ENCODE measurements at places on chromosomes 13 and 19.

- no peak for DNase-seq
Observed at GRCh38 chr19:18494267-18494607, 27.6 kb downstream of the ELL start.

GRCh38 chr19:55015126-55015525 is 22.9 kb downstream of the GP6 start:
- DNase-seq, result no peak

DNA sequence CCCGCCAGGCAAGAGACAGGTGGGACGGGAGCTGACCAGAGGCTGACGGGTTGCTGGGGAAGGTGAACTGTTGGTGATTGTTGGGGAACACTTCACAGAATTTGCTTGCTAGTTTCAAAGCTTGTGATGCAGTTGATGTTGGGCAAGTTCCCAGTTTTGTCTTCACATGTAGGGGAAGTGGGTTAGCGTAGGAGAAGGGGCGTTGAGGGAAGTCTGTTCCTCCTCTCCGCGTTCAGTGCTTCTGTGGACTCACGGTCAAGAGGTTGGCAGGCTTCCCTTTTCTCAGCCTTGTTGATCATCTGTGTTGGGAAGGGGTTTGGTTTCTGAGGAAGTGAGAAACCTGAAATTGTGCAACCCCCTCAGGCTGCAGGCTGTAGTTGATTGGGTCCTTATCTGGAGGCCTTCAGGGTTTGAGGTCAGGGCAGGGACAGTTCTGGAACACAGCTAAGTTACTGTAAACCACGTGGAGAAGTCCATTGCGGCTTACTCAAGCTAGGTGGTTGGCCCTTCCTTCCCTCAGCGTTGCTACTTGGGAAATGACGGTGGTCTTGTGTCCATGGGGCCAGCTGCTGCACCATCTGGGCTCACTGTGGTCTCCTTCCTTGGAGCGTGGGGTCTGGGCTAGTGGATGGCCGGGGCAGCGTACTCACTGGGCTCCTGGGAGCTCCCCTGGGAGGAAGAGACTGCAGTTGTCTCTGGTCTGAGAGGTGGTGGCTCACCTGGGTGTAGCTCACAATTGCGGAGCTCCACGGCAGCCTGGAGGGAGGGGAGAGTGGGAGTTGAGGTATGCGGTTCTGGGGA is 7.5 kb downstream of the RPS9 start:
- DNase-seq, result no peak

DNA sequence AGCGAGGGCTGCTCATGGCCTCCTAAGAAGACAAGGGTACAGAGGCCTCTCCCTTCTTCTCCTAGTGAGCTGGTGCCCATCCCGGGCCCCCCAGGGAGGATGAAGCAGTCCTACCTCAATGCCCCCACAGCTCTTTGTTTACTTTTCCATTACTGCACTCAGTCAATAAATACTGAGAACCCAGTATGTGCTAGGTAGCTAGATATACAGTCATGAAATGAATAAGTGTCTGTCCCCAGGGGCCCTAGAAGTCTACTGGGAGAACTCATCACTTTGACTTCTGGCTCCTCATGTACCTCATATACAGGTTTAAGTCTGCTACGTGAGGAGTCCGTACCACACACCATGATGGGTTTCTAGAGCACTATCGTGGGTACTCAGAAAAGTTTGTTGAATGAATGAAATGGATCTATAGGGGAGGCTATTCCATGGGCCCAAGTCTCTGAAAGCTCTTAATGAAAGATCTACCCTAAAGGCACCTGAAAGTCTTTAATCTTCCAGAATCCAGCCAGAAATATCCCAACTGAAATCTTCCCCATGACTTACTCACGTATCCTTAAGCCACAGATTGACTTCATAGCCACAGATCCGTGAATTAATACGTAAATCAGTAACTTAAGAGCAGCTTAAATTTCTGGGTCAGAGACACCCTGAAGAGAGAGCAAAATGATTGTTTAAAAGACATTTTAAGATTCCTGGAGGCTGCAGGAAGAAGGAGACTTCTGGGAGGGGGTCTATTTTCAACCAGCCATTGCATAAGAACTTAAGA is 51.6 kb upstream of the POMP start:
- no peak for DNase-seq

DNA sequence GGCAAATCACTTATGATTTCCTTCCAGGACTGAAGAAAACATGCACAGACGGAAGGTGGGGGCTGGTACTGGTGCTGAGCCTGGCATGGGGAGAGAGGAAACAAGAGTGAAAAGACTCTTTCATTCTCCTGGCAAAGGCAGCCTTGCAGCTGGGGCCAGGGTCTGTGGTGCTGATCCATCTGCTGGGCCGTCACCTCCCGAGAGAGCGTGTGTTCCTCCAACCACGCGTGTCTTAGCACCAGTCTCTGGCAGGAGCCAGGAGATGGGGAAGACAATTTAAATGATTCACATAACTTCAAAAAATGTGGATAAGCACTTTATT is 23.9 kb upstream of the SPART start:
- no peak for DNase-seq

GRCh38 chr13:101785858-101786257 is 333.4 kb downstream of the ITGBL1 start:
- DNase-seq, result no peak

DNA sequence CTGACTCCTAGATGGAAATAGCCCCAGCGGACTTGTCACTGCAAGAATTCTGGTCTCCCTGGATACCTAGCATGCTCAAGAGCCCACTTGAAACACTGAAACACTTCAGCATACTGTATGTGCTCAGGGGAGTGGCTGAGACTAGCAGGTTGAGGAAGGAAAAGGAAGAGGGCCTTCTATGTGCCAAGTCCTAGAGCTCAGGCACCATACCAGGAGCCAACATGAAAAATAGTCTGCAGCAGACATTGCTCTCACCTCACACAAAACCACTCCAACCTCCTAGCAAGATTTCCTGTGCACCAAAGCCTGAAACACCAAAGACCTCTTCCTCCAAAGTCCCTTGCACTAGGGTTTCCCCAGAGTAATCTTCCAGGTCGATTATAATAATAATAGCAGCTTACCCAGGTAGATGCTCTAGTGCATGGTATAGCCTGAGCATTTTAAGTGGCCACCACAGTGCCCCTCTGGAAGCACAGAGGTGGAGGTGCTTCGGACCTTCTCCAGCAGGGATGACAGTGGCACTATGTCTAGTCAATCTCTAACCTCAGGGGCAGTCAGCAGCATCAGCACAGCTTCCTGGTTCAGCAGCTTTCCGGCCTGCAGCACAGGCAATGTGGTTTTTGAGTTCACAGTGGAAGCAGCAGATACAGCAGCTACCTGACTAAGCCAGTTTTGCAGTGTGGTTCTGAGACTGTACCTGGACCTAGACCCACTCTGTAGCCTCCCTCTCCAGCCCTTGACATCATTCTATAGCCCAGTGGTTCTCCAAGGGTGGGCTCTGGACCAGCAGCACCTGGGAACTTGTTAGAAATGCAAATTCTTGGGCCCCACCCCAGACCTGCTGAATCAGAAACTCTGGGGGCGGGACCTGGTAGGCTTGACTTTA is 45.6 kb upstream of the UBE2L5 start:
- peak; percentile 45 for DNase-seq

DNA sequence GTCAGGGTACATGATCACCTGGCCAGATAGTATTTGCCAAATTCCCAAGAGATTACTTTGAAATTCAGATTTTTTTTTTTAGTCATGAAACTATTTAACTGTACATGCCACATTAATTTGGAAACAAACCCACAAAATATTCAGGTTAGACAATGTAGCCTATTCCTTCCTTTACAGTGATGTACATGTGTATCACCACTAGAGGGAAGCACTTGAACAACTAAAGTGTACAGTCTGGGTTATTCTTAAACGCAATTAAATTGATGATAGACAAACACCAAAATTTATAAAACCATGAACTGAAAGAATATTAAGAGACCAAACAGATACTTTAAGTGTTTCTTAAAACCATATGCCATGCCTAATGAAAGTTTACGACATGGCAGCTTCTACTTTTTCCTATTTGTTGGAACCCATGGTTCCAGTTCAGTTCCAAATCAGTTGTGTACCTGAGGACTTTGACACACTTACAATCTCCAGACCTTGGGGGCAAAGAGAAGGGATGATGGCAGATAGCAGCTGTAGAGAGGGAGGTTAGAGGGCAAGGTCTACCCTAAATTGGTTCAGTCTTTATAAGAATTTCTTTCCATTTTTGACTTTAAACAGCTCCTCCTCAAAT is 52.8 kb downstream of the TNFSF13B start:
- no peak for DNase-seq

GRCh38 chr13:71624653-71625600 is 242.1 kb downstream of the DACH1 start:
- no peak for DNase-seq

- no peak for DNase-seq
Observed at GRCh38 chr13:57704031-57704430, 72.5 kb downstream of the PCDH17 start.

DNA sequence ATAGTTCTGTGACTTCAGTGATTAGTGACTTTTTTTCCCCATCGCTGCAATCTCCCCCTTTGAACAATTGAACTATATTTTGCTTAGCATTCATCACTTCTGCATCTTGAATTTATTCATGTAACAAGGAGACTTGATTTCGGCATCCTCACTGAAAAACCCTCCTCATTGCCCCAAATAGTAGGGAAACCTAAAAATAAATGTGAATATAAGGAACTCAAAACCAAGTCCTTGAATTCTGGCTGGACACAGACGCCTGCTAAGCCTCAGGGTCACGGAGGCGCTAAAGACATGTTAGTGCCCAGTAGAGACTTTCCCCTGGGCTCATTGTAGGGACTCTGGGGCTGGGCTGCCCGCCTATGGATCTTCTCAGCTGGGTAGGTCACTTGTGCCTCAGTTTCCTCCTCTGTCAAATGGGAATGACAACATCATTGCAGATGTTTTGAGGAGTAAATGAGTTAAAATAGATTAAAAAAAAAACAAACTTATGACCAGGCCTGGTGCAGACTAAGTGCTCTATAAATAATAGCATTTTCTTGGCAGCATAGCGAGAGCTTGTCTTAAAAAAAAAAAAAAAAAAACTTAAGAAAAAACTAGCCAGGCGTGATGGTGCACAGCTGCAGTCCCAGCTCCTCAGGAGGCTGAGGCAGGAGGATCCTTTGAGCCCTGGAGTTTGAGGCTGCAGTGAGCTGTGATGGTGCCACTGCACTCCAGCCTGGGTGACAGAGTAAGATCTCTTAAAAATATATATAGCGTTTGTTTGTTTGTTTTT is 1.8 kb upstream of the ADGRE5 start:
- no peak for DNase-seq

- DNase-seq, result no peak
Observed at GRCh38 chr13:44302233-44302632, 71.4 kb upstream of the SERP2 start.

GRCh38 chr19:51467864-51468544 is 9.8 kb upstream of the SIGLEC8 start:
- no peak for DNase-seq

- no peak for DNase-seq
Observed at GRCh38 chr13:77740931-77741596, 43.6 kb downstream of the SLAIN1 start.

GRCh38 chr13:63541336-63541735 is 2125.7 kb upstream of the PCDH20 start:
- DNase-seq, result no peak

- DNase-seq, result peak; percentile 67
Observed at GRCh38 chr19:19224852-19225494, 13.2 kb downstream of the NCAN start.

DNA sequence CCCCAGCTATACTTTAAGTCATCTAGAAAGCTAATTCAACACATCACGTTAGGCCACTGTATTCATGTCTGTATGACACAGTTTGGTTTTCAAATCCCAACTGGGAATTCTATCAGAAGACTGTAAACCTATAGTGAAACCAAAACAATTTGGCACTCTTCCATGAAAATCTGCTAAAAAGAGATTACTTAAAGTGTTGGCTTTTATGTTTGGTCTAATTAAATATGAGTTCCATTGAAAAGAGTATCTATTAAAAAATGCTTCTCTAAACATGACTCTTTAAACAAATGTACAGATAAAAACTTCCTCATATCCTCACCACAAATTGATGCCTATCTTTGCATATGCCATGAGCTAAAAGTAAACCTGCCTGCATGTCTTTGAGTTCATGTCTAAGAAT is 25.4 kb downstream of the PCDH9 start:
- DNase-seq, result no peak

- DNase-seq, result no peak
Observed at GRCh38 chr13:51397262-51397941, 55.4 kb downstream of the INTS6 start.

- DNase-seq, result peak; percentile 65
Observed at GRCh38 chr19:16382775-16383543, 58.3 kb downstream of the KLF2 start.

- DNase-seq, result no peak
Observed at GRCh38 chr19:27657271-27658051, 1555.5 kb downstream of the UQCRFS1 start.

GRCh38 chr19:30204721-30205120 is 167.5 kb upstream of the ZNF536 start:
- DNase-seq, result no peak

DNA sequence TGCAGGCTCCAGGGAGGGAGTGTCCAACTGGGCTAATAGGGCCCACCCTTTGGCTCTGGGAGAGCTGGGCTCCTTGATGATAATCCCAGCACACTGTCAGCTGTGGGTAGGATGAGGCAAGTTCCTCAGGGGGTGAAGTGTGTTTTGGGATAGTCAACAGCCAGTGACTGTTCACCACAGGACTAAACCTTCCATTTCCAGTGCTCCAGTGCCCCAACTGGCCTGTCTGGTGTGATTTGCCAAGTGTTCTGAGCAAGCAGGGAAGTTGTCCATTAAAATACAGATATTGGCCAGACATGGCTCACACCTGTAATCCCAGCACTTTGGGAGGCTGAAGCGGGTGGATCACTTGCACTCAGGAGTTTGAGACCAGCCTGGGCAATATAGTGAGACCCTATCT is 150.9 kb downstream of the TM9SF2 start:
- DNase-seq, result no peak

- no peak for DNase-seq
Observed at GRCh38 chr13:59269476-59269875, 894.3 kb downstream of the DIAPH3 start.

DNA sequence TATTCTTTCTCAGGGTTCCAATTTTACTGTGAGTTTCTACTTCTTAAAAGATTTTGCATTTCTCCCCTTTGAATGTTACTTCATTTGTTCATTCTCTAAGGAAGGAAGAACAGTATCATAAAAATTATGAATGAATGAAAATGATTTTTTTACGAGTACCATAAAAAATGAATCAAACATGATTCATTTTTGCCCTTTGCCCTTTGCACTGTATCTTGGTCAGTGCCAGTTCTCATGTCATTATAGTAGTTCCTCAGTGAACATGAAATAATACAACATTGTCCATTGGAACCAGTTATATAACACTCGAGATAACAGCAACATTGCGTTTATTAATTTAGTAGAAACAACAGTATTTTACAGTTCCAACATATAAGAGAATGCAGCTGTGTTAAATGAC is 28.8 kb downstream of the FLT1 start:
- no peak for DNase-seq

- no peak for DNase-seq
Observed at GRCh38 chr13:67772807-67773453, 542.8 kb upstream of the PCDH9 start.

- no peak for DNase-seq
Observed at GRCh38 chr13:29101409-29101808, 281.3 kb downstream of the MTUS2 start.

GRCh38 chr13:21348488-21349120 is 110.5 kb downstream of the ZDHHC20 start:
- DNase-seq, result no peak

GRCh38 chr13:73576291-73576690 is 517.5 kb downstream of the KLF5 start:
- DNase-seq, result no peak

- peak; percentile 68 for DNase-seq
Observed at GRCh38 chr19:6218491-6219146, 61.2 kb downstream of the MLLT1 start.

GRCh38 chr13:26971990-26972887 is 199.4 kb downstream of the USP12 start:
- DNase-seq, result no peak
